ENCODE measurements at places on chromosomes 6 and 20. TPM values are rescaled to one million over a fixed set of nuclear protein-coding genes. Genes with fewer than 3 reads are reported as not detected.

DNA sequence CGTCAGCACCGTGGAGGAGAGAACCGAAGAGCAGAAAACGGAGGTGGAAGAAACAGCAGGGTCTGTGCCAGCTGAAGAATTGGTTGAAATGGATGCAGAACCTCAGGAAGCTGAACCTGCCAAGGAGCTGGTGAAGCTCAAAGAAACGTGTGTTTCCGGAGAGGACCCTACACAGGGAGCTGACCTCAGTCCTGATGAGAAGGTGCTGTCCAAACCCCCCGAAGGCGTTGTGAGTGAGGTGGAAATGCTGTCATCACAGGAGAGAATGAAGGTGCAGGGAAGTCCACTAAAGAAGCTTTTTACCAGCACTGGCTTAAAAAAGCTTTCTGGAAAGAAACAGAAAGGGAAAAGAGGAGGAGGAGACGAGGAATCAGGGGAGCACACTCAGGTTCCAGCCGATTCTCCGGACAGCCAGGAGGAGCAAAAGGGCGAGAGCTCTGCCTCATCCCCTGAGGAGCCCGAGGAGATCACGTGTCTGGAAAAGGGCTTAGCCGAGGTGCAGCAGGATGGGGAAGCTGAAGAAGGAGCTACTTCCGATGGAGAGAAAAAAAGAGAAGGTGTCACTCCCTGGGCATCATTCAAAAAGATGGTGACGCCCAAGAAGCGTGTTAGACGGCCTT lies 41.6 kb downstream of the ZBTB2 start:
- H3K27me3 ChIP-seq: no peaks in the 10 kb centered on the region
- peaks cover 21% of the 10 kb centered on the region for H3K36me3 ChIP-seq
- DNase-seq: no peak
- no peaks in the 10 kb centered on the region for H3K4me1 ChIP-seq
- no peak overlapping the region for H3K4me3 ChIP-seq

- no peaks in the 10 kb centered on the region for H3K27me3 ChIP-seq
- H3K27ac ChIP-seq: no peak overlapping the region
Observed at GRCh38 chr20:51938559-51939258, 136.4 kb upstream of the SALL4 start.

DNA sequence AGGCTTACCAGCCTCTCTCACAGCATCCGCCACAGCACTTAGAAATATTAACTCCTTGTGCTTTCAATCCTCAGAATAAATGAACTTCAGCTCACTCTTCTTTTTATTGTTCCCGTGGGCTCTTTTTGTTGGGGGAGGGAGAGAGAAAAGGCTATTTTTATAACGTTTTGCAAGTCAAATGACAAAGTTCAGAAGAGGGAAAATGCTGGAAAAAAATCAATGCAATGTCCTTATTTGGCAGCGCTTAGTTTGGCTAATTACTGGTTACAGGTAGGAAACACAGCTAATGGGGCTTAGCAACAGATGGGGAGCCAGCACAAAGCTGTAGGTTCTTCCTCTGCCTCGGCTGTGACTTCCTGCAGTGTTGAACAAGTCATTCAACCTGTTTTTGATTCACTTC lies 1067.0 kb upstream of the MAP3K7 start:
- H3K4me3 ChIP-seq: no peak overlapping the region
- H3K36me3 ChIP-seq: no peaks in the 10 kb centered on the region
- no peaks in the 10 kb centered on the region for H3K27me3 ChIP-seq
- no peak for DNase-seq

DNA sequence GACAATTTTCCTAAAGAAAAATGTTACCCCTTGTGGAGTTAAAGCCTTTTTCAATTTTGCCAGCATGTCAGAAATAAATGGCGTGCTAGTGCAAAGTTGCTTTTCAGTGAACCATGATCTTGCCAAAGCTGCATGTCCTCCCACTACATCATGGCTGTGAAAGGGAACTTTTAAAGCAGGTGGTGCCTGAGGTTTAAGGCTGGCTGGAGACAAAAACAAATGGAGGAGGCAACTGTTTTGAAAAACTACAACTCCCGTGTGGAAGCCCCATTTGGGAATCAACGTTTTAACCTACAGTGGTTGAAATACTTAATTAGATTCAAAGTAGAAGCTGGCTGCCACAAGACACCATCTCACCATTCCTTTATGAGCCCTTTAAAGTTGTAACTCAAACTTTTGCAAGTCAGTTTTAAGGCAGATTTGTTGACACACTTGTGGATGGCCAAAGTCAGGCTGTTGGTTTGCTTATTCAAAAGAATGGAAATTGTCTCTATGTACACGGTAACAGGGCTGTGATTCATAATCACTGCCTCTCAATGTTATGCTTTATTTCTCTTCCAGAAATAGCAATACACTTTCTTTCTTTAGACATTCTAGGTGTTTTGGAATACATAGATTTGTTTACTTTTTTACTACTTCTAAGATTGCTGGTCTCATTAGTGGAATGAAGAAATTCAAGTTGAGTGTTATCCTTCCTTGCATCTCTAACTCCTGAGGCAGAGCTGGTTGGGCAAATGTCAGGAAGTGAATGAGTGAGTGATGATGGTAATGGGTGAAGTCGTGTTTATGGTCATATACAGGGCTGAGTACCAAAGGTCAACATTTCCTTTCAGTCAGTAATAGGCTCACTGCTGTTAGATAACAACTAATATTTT lies 196.4 kb upstream of the GMDS start:
- DNase-seq: no peak
- H3K36me3 ChIP-seq: no peaks in the 10 kb centered on the region
- no peak overlapping the region for H3K27ac ChIP-seq
- no peaks in the 10 kb centered on the region for H3K27me3 ChIP-seq
- H3K4me3 ChIP-seq: no peak overlapping the region

GRCh38 chr20:39462416-39462945 lies 500.3 kb downstream of the DHX35 start:
- H3K4me3 ChIP-seq: no peak overlapping the region
- no peaks in the 10 kb centered on the region for H3K27me3 ChIP-seq
- no peaks in the 10 kb centered on the region for H3K36me3 ChIP-seq
- DNase-seq: no peak

GRCh38 chr6:33380272-33380981 lies 11.2 kb upstream of the KIFC1 start:
- H3K27ac ChIP-seq: no peak overlapping the region
- DNase-seq: no peak
- H3K4me3 ChIP-seq: no peak overlapping the region
- H3K27me3 ChIP-seq: no peaks in the 10 kb centered on the region
- no peaks in the 10 kb centered on the region for H3K36me3 ChIP-seq

DNA sequence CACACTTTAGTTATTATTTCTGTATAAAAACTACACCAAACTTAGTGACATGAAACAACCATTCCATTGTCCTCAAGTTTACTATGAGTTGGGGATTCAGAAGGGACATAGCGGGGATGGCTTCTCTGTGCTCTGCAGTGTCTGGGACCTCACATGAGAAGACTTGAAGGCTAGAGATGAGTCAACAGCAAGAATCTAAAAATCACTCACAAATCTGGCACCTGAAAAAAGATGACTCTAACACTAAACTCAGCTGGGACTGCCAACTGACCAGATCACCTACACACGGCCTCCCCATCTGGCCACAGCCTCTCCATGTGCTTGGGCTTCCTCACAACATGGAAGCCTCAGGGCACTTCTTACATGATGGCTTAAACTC lies 63.0 kb upstream of the EYA2 start:
- H3K27ac ChIP-seq: no peak overlapping the region
- peaks cover 11% of the 10 kb centered on the region for H3K4me1 ChIP-seq
- peaks cover 33% of the 10 kb centered on the region for H3K27me3 ChIP-seq
- DNase-seq: no peak
- H3K4me3 ChIP-seq: no peak overlapping the region

- H3K27ac ChIP-seq: no peak overlapping the region
- no peak overlapping the region for H3K4me3 ChIP-seq
- no peaks in the 10 kb centered on the region for H3K4me1 ChIP-seq
- H3K36me3 ChIP-seq: no peaks in the 10 kb centered on the region
- no peak for DNase-seq
Observed at GRCh38 chr20:56187534-56188165, 60.9 kb upstream of the MC3R start.

GRCh38 chr20:48682529-48683363 lies 145.1 kb downstream of the PREX1 start:
- no peaks in the 10 kb centered on the region for H3K36me3 ChIP-seq
- no peak overlapping the region for H3K4me3 ChIP-seq
- H3K4me1 ChIP-seq: peaks cover 7% of the 10 kb centered on the region
- no peak overlapping the region for H3K27ac ChIP-seq
- DNase-seq: peak; percentile 84

- H3K4me1 ChIP-seq: no peaks in the 10 kb centered on the region
- H3K27me3 ChIP-seq: no peaks in the 10 kb centered on the region
- no peak overlapping the region for H3K27ac ChIP-seq
- no peak overlapping the region for H3K4me3 ChIP-seq
Observed at GRCh38 chr6:92216717-92217116, 1202.6 kb downstream of the EPHA7 start.

DNA sequence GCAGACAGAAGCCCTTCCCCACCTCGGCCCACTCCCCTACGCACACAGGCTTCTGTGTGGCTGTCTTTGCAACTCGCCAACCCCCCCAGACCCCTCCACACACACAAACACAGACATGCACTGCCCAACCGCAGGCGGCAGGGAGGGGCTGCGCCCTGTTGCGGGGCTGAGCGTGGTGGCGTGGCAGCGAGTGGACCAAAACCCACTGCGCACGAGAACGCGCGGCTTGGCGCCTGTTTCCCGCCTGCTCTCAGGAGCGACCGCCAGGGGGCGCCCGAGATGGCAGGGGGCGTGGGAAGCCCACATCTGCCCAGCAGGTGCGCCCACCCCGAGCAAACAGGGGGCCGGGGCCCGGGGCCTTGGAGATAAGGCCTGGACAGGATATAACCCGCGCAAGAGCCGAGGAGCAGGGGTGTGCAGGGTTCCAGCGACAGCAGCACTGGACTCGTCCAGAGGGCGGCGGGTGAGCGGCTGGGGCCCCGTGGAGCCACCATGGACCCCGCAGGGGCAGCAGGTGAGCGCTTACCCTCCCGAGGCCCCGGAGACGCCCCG lies at the start of gene RBPJL:
TSS of gene RBPJL (plus strand) at position 410 of the 552 bp plus-strand sequence. CDS start at position 493, 83 bp downstream.
- no peaks in the 10 kb centered on the region for H3K36me3 ChIP-seq
- peaks cover 72% of the 10 kb centered on the region for H3K27me3 ChIP-seq
- H3K4me1 ChIP-seq: no peaks in the 10 kb centered on the region
- DNase-seq: peak; percentile 41
- no peak within 1 kb of the TSS for H3K4me3 ChIP-seq

DNA sequence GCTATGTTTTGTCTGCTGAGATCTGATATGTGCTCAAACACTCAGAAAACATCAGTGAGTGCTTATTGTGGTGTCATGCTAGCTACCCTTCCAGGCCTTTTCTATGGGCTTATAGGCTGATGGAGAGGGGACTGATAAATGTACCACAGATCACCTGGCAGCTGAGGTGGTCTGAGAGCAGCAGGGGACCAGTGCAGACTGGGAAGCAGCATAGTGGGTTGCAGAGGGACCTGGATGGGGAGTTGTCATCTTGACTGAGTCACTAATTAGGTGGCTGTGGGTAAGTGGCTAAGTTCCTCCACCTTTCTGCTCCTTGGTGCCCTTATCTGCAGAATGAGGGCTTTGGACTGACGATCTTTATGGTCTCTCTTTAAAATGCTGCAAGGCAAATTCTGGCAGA lies 2.8 kb downstream of the TMEM200A start:
- no peak overlapping the region for H3K4me3 ChIP-seq
- no peaks in the 10 kb centered on the region for H3K36me3 ChIP-seq
- H3K27ac ChIP-seq: no peak overlapping the region
- H3K27me3 ChIP-seq: peaks cover 85% of the 10 kb centered on the region
- DNase-seq: no peak

DNA sequence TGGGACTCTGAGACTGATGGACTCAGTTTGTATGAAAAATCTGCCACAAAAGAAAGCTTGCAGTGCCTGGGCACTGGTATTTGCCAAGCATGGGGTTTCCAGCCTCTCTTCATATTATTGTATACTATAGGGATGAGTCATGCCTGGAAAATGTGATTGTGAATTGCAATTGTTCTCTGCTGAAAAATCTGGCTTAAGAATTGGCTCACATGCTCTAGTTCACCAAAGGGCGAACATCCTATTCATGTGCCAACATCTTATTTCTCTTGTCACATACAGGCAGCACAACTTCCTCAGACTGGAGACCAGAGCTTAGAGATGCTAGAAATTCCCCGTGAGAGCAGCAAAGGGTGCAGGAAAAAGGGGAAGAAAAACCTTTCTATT lies 103.6 kb upstream of the KCNK16 start:
- H3K4me3 ChIP-seq: no peak overlapping the region
- H3K4me1 ChIP-seq: no peaks in the 10 kb centered on the region
- peak overlapping the region; percentile 43 for H3K27ac ChIP-seq
- peaks cover 21% of the 10 kb centered on the region for H3K27me3 ChIP-seq

GRCh38 chr6:95423331-95423730 lies 154.0 kb upstream of the MANEA start:
- no peak overlapping the region for H3K27ac ChIP-seq
- H3K27me3 ChIP-seq: no peaks in the 10 kb centered on the region
- no peaks in the 10 kb centered on the region for H3K4me1 ChIP-seq
- DNase-seq: no peak
- H3K36me3 ChIP-seq: no peaks in the 10 kb centered on the region

DNA sequence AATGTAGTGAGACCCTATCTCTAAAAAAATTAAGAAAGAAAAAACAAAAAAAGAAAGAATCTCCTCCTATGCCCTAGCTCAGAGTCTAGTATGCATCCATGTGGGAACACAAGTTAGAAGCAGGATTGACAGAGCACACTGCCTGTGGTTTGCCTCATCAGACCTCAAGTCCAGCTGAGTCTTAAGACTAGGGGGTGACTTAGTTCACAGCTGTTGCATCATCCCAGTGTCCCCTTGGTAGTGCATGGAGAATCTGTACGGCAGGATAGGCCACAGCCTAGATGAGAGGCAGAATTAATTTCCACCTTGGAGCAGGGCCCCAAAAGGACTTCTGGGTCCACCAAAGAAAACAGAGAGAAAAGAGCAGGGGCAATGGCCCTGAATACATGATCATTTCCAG lies 13.7 kb downstream of the PNPLA1 start:
- no peak overlapping the region for H3K27ac ChIP-seq
- DNase-seq: no peak
- H3K4me3 ChIP-seq: no peak overlapping the region
- peaks cover 48% of the 10 kb centered on the region for H3K27me3 ChIP-seq
- H3K4me1 ChIP-seq: peaks cover 9% of the 10 kb centered on the region

- no peak for DNase-seq
- no peak overlapping the region for H3K27ac ChIP-seq
- H3K4me1 ChIP-seq: no peaks in the 10 kb centered on the region
- no peaks in the 10 kb centered on the region for H3K36me3 ChIP-seq
- no peaks in the 10 kb centered on the region for H3K27me3 ChIP-seq
- no peak overlapping the region for H3K4me3 ChIP-seq
Observed at GRCh38 chr6:146856296-146856695, 257.5 kb downstream of the ADGB start.

GRCh38 chr6:87763901-87764300 lies 61.9 kb upstream of the AKIRIN2 start:
- H3K27ac ChIP-seq: no peak overlapping the region
- no peak overlapping the region for H3K4me3 ChIP-seq
- no peak for DNase-seq
- H3K4me1 ChIP-seq: no peaks in the 10 kb centered on the region
- H3K36me3 ChIP-seq: no peaks in the 10 kb centered on the region

GRCh38 chr6:98037571-98037970 lies 754.6 kb upstream of the MMS22L start:
- no peak overlapping the region for H3K27ac ChIP-seq
- H3K4me1 ChIP-seq: no peaks in the 10 kb centered on the region
- no peak overlapping the region for H3K4me3 ChIP-seq

- DNase-seq: no peak
- H3K27me3 ChIP-seq: no peaks in the 10 kb centered on the region
- H3K4me3 ChIP-seq: no peak overlapping the region
- H3K27ac ChIP-seq: no peak overlapping the region
- peaks cover 3% of the 10 kb centered on the region for H3K36me3 ChIP-seq
- H3K4me1 ChIP-seq: peaks cover 48% of the 10 kb centered on the region
Observed at GRCh38 chr6:79640146-79641111, 9.3 kb downstream of the SH3BGRL2 start.

GTSF1L gene
- total RNA-seq: not detected

PGC gene
- total RNA-seq: not detected

ENPP1 gene
- 7.7 TPM for total RNA-seq

TBXT gene
- not detected for total RNA-seq

MDFI gene
- 23.9 TPM for total RNA-seq

LPA gene
- not detected for total RNA-seq
